Dorsolateral prefrontal cortex (tissue), 122 donors: ENCODE measurements at places on chromosomes 7 and 10. TPM values are rescaled to one million over a fixed set of nuclear protein-coding genes. Genes with fewer than 3 reads are reported as not detected.

CDH23 gene
- 10.8 TPM for total RNA-seq

RASSF4 gene
- total RNA-seq: 91.9 TPM

GRCh38 chr10:67790534-67791408 lies 47.2 kb downstream of the DNAJC12 start:
- DNase-seq: no peak

DNA sequence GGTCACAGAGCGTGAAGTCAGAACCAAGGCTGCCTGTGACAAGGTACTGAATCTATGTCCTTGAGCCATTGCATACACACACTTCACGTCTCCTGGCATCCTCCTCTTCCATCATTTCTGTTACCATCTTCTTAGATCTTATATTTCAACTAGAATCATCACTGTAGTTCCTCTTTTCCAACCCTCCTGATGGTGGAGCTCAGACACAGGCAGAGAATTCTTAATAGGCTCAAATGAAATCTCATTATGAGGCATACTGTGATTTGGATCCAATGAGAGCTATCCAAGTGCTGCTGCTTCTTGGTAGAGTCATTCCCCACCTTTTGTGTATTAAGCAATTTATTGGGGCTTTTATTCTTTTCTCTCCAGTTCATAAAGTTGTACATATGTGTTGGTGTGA lies 113.2 kb downstream of the CALCR start:
- no peak for DNase-seq

DNA sequence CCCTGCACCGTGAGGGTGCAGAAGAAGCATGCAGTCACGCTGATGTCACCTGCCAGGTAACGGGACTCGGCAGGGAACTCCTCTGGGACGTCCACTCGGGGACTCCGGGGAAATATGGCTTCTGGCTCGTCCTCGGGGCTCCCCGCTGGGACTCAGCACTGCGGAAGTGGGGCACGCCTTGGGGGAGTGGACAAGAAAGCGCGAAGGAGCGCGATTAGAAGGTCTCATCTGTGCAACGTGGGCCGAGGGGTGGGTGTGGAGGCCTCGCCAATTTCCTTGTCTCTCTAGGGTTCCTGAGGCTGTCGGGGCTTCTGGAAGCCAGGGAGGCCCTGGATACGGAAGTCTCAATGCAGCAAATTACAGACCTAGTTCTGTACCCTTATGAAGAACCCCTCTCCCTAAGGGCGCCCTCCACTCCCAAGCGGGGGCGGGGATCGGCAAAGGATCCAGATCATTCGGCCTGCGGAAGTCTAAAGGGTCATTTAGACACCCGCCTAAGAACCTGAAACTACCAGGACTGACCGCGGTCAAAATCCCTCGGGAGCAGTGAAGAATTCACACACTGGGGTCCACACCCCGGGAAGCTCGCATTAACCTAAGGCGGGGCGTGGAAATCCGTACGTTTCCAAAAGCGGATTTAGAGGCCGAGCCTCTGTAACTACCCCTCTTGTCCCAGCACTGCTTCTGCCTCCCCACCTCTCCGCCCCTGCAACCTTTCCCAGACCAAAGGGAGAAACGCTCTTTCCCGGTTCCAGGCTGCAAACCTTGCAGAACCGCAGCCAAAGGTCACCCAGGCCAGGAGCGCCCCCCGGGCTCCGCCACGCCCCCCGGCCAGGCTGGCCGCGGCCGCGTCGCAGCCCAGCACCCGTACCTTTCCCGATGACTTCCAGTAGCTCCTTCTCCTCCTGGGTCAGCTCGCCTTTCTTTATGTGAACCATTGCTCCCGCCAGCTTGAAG lies 640 bp downstream of the ANKMY2 start:
- DNase-seq: peak; percentile 59

DNA sequence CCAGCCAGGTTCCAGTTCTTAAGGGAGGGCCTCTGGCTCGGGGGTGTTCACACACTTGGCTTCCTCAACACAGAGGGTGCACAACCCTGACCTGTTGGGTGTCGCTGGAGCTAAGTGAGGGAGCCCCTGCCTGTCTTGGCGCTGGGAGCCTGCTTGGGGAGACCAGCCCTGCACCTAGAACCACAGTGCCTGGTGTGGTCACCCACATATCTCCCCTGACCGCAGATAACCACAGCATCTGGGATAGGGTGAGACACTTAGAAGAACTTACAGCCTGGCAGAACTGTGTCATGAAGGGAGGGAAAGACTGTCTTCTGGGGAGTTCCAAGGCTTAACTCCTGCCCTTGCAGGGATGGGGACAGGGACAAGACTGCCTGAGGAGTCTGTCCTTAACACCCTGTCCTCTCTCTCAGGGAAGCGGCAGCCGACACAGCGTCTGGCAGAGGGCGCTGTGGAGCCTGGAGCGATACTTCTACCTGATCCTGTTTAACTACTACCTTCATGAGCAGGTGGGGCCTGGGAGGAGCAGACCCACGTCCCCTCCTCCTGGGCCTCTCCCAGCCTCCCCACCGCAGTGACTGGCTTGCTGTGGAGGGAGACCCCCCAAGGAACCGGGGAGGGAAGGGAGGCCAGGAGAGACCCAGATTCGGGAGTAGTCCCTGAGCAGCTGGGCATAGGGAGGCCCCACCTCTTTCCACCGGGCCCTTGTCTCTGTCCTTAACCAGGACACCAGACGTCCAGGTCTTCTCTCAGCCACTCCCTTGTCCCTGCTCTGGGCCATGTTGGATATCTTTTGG lies 59.0 kb downstream of the PALD1 start:
- DNase-seq: no peak

GRCh38 chr10:95542761-95543160 lies 18.4 kb downstream of the SORBS1 start:
- DNase-seq: no peak

- no peak for DNase-seq
These were observed 115.3 kb downstream of the PIP4K2A start for GRCh38 chr10:22599048-22599561.

DNA sequence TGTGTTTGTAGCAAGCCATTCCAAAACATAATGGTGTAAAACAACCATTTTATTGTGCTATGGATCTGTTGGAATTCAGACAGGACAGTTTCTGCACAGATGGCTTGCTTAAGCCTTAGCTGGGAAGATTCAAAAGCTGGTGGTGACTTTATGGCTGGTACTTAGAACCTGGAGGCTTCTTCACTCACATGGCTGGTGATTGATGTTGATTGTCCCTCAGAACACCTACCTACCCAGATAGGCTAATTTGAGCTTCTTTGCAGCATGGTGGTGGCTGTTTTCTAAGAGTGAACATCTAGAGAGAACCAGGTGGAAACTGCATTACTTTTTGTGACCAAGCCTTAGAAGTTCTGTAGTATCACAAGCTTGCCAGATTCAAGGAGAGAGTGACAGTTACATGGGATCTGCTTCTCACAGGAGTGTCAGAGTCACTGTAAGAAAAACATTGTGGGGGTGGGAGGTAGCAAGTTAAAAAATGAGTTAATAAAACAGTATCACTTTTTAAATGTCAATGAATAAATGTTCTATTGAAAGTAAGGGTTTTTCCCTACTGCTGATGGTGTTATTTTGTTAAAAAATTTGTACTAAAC lies 7.1 kb downstream of the R3HCC1L start:
- DNase-seq: no peak
